Activated effector memory CD4-positive, alpha-beta T cell treated with Interleukin-2 at 50 U/mL for 16 hours (primary cell): ENCODE measurements at places on chromosomes 6 and 20.
A peak's percentile ranks its signal among the peaks of the same experiment; 100 is the strongest.

- no peak for DNase-seq
Observed at GRCh38 chr6:28446818-28447511, 3.7 kb upstream of the ZSCAN23 start.

DNA sequence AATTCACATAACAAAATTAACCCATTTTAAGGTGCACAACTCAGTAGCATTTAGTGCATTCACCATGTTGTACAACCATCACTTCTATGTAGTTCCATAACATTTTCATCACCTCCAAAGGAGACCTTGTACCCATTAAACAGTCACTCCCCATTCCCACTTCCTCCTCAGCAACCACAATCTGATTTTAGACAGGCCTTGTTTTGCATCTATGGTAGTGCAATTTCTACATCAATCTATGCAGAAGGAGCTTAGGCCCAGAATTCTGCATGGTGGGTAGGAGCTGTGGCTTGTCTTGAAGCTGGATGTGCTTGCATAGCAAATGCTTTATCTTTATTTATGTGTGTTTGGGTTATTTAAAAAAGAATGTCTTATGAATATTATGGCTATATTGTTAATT lies 13.5 kb upstream of the HLA-DQA1 start:
- no peak for DNase-seq

- DNase-seq, result no peak
Observed at GRCh38 chr6:15090145-15090579, 155.7 kb upstream of the JARID2 start.

DNA sequence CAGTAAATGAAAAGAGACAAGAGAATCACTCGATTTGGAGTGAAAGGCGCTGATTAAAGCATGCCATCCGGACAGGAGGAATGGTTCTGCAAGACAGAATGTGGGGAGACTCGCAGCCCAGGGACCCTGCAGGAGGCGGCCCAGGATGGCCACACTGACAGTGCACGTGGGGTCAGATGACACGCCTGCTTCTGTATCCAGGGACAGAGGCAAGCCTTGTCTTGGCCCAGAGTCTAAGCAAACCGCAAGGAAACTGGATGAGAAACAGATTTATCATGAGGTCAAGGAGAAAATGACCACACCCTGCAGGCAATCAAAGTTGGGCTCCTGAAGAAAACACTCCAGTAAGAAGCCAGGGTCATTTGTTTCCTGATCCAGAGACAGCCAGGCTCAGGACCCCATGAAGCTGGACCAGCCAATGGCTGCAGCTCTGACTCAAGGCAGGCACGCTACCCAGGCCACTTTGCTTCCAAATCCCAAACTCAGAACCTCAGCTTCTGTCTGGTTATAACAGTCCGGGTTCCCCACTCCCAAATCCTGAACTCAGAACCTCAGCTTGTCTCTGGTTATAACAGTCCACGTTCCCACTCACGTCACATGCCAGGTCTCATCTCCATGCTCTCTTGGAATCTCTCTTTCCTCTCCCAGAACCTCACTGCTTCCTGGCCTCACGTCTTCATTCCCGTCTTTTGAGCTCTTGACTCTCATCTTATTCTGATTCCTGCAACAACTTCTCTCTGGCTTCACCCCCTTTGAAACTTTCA lies 144.9 kb upstream of the THBS2 start:
- DNase-seq, result no peak

DNA sequence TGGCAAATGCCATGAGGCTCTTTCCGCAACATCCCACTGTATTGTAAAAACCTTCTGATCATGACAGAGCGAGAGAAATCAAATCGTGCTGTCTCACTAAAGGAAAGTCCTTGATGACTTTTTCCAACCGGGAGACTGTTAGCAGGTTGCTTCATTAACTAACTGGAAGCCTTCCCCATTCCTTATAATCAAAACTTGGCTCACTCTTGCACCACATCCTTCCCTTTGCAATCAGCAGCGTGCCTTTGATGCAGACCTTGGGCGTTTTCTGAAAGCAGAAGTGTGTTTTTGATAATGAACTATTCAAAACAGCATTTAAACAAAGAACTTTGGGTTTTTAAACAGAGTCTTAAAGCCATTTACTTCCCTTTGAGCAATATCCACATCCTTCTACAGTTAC lies 96.2 kb upstream of the CNR1 start:
- DNase-seq, result no peak

DNA sequence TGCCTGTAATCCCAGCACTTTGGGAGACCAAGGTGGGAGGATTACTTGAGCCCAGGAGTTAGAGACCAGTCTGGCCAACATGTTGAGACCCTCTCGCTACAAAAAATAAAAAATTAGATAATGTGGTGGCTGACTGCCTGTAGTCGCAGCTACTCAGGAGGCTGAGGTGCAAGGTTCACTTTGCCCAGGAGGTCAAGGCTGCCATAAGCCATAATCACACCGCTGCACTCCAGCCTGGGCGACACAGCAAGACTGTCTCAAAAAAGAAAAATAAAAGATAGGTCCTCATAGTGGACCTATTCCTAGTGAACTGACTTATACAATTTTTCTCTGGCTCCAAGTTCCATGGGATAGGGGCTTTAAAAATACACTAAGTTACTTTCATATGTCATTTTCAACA lies 41.9 kb downstream of the MRS2 start:
- DNase-seq, result no peak

DNA sequence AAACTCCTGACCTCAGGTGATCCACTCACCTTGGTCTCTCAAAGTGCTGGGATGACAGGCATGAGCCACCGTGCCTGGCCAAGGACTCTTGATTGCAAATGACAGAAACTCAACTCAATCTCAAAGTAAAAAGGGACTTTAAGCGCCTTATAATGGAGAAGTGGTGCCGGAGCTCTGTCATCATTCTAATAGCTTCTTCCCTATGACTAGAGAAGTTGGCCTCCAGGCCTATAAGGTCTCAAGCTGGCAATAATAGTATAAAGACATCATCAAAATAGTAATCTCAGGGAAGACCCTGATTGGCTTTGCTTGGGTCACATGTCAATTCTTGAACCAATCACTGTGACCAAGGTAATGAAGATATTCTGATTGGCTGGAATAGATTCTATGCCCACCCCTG lies 8.5 kb upstream of the KIAA1755 start:
- DNase-seq, result no peak

GRCh38 chr6:12345694-12346058 lies 55.5 kb downstream of the EDN1 start:
- no peak for DNase-seq

GRCh38 chr20:39795401-39796272 lies 833.5 kb downstream of the DHX35 start:
- DNase-seq, result no peak

- no peak for DNase-seq
Observed at GRCh38 chr6:38348371-38348770, 291.4 kb downstream of the BTBD9 start.

GRCh38 chr6:136767570-136768309 lies 24.5 kb downstream of the MAP3K5 start:
- DNase-seq, result no peak

GRCh38 chr6:150207931-150208570 lies 65.2 kb downstream of the PPP1R14C start:
- DNase-seq, result no peak

DNA sequence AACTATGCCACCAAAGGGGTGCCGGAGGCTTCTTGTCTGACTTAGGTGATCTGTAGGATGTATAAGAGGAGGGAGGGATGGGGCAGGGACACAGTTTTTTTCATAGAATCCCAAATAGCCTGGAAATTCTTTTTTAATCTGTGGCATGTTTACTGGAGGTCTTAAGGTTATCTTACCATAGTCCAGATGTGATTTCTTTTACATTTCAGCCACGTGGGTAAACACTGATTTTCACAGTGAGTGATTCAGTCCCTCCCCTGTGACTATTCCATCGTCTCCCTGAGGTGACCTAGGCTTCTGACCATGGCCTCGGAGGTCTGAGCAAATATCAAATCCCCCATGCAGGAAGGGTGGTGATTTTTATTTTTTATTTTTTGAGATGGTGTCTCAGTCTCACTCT lies 67.7 kb downstream of the AKAP12 start:
- DNase-seq, result no peak

GRCh38 chr6:80638213-80639055 lies 532.0 kb downstream of the BCKDHB start:
- DNase-seq, result no peak

DNA sequence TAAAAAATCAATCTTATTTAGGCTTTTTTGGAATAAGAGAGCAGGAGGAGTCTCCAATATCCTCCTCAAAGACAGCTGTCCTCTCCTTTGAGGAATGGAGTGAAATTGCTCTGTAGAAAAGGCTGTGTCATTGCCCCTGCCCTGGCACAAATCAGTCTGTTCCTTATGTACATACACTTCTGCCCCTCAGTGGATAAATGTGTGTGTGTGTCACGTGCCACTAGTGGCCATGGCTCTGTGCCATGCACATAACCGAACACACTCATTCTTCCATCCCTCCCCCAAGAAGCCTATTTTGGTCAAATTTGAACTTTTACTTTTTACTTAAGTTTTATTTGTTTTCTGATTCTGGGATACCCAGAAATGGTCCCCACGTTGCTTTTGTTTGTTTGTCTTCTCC lies 49.2 kb downstream of the ANKS1A start:
- no peak for DNase-seq

- DNase-seq, result no peak
Observed at GRCh38 chr6:121042766-121043165, 291.5 kb downstream of the TBC1D32 start.

DNA sequence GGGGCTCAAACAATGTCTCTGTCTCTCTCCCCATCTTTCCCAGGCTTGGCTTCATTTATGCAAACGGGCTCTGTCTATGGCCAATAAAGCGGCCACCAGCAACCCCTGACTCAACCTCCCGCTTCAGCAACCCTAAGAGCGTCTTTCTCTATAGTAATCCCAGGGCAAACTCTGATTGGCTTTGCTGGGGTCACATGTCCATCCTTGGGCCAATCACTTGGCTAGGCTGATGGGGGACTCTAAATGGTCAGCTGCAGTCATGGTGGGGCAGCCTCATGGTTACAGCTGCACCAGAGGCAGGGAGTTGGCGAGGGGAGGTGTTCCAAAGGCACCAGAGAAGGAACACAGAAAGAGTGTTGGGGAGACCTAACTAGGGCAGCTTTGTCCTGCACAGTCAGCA lies 68.5 kb upstream of the BLCAP start:
- DNase-seq, result no peak

DNA sequence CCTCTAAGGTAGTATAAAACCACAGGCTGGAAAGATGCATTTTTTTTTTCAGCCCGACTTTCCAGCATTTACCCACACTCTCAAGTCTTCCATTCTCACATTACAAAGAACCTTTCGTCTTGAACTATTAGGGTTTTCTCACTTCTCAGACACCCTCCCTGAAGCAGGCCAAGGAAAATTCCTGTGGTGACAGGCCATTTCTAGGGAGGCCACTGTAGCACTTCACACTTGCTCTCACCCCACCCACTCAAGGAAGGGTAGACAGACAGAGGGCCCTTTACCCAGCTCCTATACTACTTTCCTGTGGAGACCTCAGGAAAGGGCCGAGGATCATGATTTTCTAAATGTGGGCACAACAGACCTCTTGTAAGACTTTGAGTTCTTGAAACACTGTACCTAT lies 27.7 kb downstream of the KCNS1 start:
- no peak for DNase-seq

DNA sequence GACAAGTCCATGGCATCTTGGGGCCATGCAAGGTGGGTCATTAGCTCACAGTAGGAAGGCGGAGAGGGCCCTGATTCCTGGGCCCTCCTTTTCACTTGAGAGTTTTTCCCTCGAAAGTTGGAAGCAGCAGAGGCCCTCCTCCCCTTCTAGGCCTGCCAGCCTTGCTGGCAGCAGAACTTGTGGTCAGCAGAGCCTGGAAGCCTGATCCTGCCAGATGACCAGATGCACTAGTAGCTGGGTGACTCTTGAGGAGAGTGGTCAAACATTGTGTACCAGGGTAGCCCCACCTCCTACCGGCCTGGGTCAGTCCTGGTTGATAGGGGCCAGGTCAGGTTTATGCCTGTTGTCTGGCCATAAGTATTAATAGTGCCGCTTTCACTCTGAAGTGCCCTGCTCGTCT lies 3.8 kb upstream of the HMGA1 start:
- DNase-seq, result no peak

- no peak for DNase-seq
Observed at GRCh38 chr6:111620169-111620568, 14.5 kb upstream of the TRAF3IP2 start.

DNA sequence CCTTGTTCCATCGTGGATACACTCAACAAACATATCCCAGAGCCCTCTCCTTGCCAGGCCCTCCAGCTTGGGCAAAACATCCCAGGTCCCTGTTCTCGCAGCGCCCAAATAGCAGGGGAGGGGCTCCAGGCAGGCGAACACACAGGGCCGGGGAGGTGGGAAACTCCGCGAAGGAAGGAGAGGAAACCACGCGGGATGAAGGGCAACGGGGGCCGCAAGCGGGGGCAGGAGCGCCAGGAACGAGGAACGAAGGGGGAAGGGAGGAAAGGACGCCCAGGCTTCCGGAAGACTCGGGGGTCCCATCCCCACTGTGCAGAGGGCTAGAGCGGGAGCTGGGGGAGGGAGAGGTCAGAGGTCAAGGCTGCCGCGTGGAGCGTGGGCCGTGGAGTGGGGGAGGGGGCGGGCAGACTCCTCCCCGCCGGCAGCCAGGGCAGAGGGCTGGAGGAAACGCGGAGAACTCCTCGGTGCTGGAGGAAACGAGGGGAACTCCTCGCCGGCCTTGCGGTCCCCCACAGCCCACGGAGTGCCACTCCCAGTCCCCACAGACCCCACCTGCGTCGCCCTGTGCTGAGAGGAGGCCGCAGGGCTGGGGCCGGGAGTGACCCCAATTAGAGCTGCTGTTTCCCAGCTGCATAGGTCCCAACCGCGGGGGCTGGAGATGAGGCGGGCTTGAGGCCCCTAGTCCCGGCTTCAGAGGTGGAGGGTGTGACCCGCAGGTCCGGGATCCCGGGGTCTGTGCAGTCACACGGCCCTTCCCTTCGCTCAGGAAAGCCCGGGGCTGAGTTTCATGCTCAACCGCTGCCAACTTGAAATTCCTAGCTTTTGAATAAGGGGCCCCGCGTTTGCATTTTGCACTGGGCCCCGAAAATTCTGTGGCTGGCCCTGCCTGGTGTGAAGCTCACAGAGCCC lies 1.2 kb upstream of the RBM38 start:
- DNase-seq, result peak; percentile 48

DNA sequence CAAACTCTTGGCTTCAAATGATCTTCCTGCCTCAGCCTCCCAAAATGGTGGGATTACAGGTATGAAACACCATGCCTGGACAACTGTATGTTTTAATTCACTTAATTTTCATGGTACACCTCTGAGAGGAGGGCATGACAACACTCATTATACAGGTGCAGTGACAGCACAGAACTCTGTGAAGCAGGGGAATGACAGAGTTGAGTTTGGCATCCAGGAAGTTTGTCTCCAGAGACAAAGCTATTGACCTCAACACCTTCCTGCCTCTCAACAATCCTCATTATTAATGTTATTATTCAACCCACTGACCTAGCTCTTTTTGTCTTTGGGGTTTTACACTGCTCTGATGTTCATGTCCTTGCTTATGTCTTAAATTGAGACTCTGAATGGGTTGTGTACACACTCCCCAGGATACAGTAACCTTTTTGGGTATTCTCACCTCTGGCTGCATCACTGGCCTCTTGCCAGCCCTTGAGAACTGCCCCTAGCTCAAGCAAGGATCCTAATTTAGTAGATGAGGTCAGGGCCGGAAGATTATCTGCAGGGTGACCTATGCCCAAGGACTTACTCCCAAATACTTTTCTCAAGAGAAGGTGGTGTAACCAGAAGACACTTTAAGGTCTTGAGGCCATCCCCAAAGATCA lies 13.0 kb upstream of the IER3 start:
- no peak for DNase-seq
